Stimulated activated naive CD4-positive, alpha-beta T cell (primary cell): ENCODE measurements at places on chromosomes 7 and 10.

DNA sequence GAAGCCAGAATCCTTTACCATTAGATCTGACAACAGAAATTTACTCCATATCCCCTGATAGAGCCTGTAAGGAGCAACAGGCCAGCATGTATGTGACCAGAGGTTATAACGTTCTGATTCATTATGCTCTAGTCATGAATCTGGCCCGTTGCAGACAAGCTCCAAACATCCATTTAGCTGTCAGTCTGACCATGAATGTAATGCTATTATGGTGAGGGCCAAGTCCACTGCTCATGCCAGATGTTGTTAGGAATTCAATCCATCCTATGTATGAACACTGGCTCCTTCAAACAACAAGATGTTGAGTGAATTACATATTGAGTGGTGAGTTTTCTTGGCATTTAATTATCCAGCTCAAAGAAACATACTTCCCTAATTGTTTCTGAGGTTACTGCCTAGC lies 610.1 kb upstream of the ANKRD30A start:
- DNase-seq = no peak

DNA sequence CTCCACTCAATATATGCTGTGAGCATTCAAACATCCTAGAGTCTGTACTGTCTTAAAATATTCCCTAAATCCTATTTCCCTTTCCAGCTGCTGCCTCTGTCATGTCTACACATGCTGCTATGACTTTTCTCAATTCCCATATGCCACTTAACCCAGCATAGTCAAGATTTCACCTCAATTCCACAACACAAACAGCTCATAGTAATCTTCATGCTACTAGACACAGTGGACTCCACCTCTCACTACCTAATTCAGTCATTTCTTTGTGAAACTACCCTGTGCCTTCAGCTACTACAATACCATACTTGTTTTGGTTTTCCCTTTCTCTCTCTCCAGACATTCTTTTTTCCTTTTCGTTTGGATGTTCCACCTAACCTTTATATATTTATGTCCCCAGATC lies 45.5 kb downstream of the GSAP start:
- DNase-seq = no peak

DNA sequence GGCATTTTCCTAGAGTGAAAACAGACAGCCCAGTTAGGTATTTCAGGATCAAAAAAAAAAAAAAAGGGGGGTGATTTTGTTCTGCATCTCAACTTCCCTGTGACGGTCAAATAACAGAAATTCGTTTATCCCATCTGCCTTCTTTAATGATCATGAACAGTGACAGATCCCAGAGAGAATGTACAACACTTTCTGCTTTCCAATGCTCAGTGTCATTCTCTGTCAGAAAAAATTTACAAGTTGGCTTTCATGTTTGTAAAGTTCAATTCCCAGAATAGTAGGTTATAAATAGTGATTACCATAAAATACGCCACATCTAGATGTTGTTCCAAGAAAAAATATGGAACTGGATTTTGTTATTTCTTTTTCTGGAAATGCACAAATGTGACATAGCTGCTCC lies 1013.2 kb upstream of the PHF14 start:
- no peak for DNase-seq

GRCh38 chr7:144670218-144670617 lies 165.6 kb downstream of the TPK1 start:
- DNase-seq = no peak

DNA sequence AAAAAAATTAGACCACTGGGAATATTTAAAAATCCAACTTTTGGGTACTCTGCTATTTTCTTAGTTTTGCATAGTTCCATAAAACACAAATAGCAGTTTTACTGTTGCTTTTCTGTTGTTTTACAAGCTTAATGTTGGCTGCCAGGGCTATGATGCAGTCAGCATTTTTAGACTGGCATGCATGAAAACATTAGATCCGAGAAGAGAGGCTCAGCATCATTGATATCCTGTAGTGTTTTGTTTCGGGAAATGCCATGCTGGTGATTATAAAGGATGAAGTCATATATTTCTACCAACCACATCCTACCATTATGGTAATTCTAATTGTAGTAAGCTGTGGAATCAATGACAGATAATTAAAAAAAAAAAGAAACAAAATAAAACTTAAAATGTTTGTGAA lies 104.6 kb downstream of the MBL2 start:
- DNase-seq = no peak

DNA sequence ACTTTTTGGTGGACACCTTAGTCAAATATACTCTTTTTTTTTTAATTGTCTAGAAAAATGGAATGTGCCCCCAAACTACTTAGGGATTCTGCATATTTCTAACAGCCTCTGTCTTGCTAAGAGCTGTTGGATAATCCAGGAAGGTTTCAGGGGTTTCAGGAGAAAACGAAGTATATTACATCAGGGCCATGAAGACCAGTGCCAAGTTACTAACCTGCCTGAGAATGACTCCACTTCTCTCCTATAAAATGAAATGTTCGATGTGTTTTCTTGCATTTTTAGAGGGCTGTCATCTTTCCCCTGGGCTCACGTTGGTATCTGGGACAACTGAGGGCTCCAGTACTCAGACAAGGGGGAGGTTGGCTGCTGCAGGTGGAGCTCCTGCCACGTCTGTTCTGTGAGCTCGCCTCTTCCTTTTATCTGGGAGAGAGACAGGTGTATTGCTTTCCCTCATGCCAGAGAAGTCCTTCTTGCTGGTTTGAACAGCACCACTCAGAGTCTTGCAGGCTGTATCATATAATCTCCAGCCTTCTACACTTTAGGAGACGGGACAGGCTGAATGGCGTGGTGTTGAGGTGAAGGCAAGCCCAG lies 71.3 kb downstream of the CAMK1D start:
- DNase-seq = no peak

DNA sequence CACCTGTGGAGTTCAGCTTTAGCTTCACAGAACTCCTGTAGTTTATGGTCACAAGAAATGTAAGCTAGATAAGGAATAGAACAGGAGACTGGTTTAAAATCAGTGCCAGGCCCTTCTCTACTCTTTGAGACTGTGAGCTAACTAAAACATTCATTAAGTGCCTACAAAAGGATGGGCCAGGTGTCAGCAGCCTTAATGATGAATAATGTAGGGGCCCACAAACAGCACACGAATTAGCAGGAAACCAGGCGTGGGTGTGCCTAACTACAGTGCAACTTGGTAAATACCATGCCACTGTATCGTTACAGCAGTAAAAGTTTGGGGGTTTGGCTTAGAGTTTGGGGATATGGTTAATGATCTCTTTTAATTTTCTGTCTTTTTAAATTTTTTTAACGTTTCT lies 6.1 kb upstream of the ABLIM1 start:
- no peak for DNase-seq

DNA sequence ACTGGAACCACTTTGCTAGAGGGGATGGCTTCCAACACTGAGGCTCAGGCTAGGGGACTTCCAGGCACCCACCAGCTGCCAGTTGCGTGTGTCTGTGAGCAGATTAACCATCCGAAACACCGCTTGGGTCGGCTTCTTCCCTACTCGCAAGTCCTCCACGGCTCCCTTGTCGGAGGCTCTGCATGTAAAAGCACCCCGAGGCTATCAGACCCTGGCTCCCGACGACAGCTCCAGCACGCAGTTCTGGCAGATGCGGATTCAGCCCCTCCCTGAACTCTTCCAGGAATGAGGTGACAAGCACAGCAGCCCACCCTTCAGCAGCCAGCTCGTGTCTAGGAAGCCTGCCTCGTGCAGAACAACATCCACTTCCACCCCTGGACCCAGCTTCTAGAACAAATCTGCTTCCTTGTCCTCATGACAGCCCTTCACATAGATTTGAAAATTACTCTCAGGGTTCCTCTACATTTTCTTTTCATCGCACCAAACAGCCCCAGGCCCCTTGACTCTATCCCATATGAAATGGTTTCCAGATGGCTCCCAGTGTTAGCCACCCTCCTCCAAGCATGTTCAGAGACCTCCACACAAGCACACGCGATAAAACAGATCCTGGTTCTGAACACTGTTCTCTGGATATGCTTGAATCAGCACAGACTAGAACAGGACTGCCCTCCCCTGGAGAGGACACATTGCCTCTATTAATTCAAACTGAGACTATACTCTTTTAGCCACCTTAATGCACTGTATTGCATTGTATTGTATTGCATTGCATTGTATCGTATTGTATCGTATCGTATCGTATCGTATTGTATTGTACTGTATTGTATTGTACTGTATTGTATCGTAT lies 44.6 kb downstream of the SLIT1 start:
- DNase-seq = no peak

DNA sequence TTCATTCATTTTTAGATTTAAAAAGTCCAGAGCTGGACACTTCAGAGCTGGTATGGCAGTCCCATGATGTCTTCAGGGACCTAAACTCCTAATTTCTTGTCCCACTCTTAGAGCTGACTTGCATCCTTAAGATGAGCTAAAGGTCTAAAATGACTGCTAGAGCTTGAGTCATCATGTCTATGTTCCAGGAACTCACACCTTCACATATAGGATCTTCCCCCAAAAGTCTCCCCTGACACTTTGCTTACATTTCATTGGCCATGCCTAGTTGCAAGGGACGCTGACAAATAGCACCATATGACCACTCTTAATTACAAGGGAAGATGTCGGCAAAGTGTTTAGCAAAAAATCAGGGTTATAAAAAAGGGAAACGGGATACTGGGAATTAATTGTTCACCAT lies 10.4 kb upstream of the AOAH start:
- DNase-seq = no peak

GRCh38 chr10:93827056-93827804 lies 66.5 kb upstream of the SLC35G1 start:
- no peak for DNase-seq

DNA sequence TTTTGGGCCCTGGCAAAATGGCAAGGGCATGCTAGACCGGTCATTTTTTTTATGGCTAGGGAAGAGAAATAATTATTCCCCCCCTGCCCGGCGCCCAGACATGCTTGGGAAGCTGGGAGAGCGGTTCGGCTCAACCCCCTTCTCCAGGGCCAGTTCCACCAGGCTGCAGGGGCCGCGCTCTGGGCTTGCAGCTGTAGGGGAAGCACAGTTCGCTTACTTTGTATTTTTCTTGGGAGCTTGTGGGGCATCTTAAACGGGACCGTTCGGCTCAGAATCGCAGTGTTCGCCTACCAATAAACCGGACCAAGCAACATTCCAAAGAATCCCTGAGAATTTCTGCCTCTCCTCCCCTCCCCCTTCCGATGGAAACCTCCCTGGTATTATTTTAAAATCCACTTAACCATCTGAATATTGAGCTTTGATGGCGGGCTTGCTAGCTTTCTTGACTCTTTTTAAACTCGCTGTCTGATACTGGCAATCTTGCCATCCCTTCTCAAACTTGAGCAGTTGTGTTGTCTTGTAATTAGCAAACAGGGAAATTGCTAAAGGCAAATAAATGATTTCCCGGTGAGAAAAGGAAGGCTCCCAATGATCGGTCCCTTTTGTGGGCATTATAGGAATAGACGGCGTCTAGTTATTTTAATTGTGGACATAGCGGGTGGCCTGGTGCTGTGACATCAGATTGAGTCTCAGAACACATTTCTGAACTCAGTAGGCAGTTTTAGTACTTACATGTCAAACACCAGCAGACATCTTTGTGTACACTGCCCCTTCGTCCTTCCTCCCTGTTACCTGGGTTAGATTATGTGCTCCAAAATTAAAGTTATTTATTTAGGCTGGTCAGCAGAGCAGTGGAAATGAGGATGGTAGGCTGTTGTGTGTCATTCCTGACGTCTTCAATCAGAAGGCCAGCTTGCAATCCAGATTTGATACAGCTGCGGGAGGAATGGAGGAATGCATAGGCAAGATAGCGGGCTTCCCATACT lies 3.4 kb downstream of the TCF7L2 start:
- DNase-seq = no peak

- no peak for DNase-seq
These were observed 91.5 kb upstream of the THSD7A start for GRCh38 chr7:11923376-11923930.

DNA sequence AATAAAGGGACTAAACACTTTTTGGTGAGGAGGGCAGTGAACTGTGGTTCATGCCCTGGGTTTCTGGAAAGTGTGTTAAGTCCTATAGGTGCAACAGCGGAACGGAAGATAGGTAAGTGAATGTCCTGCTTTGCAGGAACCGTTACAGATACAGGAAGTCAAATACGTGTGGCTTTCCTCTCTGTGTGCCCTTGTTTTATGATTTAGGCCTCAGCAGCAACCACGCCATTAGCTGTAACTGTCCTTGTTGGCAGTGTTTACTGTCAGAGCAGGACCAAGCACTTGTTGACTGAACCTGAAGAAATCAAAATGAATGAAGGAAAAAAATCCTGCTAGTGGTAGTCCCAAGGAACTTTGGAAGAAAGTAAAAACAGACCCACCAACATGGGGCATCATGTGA lies 150.3 kb downstream of the PIP4K2A start:
- no peak for DNase-seq

DNA sequence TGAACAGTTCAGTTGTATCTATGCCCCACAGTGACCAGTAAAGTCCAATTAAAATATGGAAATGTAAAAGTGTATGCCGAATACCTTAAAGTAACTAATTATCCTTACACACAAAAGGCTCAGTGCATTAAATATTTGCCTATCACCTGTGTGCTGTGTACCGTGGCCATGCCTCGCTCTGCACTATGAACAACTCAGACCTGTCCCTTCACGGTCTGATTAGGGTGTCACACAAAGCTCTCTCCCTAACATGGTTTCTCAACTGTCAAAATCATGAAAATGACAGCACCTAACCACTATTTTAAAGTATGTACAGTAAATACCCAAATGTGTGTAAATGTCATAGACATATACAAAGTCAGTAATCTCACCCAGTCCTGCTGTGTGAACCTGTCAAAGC lies 43.1 kb downstream of the STK17A start:
- no peak for DNase-seq

- DNase-seq = no peak
These were observed 302.2 kb downstream of the RPS24 start for GRCh38 chr10:78335691-78336401.

GRCh38 chr7:83956104-83956503 lies 238.5 kb downstream of the SEMA3A start:
- DNase-seq = no peak

DNA sequence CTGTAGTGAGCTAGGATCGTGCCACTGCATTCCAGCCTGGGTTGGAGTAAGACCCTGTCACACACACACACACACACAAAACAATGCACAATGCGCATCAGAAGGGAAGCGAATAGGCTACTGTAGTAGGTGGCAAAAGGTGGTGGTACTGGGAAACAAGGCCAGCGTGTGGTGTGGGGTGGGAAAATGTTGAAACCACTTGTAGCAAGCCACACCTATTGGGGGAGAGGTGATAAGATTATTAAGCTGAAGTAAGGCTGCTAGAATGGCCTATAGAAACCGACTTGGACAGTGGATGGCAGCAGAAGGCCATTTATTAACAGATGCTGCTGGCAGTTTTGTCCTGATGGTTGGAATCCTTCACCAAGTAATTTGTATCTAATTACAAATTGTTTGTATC lies 7.2 kb upstream of the CHCHD1 start:
- no peak for DNase-seq

- DNase-seq = no peak
These were observed 52.5 kb downstream of the DGKB start for GRCh38 chr7:14850039-14850438.
